ENCODE measurements at places on chromosomes 5 and 9. TPM values are rescaled to one million over a fixed set of nuclear protein-coding genes. Genes with fewer than 3 reads are reported as not detected.

The TRAF1 gene
- total RNA-seq: 2.5 TPM

The IQGAP2 gene
- 1.8 TPM for total RNA-seq

The PDE6A gene
- total RNA-seq: 0.42 TPM

The ADGRV1 gene
- 0.62 TPM for total RNA-seq

Data from A549 treated with Mapracorat at 1 μM for 4 hours (cell line).